Anterior cingulate cortex (tissue), 58 donors: ENCODE measurements at places on chromosomes 3 and 15.

GRCh38 chr3:153169793-153170383 is 7.9 kb downstream of the RAP2B start:
- no peak for DNase-seq

GRCh38 chr3:151135541-151136337 is 50.3 kb downstream of the MED12L start:
- no peak for DNase-seq

- DNase-seq, result no peak
These were observed 51.0 kb downstream of the MME start for GRCh38 chr3:155131104-155131503.

GRCh38 chr3:85342915-85343314 is 384.1 kb downstream of the CADM2 start:
- no peak for DNase-seq

DNA sequence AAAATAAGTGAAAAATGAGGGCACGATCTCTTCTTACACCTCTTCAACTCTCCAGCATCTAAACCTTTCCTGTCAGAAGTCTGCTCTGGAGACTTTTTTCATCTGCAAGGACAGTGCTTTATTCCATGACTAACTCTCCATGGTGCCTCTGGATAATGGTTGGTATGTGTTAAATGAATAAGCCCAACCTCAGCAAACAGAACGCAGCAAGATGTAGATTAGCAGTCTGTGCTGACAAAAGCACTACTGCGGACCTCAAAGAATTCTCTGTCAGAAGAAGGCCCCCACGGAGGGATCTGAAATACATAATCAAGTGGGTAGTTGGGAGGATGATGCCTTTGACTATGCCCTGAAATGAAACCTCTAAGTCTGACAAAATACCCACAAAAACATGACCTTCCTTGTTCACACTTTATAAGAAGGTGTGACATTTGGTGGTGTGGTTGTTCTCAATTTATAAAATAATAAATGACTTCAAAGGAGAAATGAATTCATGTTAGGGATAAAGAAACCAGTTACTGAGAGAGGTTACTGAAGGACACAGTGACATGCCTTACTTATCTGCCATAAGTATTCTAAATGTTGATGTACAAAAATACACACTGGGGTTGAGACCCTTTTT is 43.2 kb upstream of the ADCY5 start:
- DNase-seq, result no peak

- DNase-seq, result no peak
These were observed 39.6 kb downstream of the DAPK2 start for GRCh38 chr15:64006642-64007041.

DNA sequence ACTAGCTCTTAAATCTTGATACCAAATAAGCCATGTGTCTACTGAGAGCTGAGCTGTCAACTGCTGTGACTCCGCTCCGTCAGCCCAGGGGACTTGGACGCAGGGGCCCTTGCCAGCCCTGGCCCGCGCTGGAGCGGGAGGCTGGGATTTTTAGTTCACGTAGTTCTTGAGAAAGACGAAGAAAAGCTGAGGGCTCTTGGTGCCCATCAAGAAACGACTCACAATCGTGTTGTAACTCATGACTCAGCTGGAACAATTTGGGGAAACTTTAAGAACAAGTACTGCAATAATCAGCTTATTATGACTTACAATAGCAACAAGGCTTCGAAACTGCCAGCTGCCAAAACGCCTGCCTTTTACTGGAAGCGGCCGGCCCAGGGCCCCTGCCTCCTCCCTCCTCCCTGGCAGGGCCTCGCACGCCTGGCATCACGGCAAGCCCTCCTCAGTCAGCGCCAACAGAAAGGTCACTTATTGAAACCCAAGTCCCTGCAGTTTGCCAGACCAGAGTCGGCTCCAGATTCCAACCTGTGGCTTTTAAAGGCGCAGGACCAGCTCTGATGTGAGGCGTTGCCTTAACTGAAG is 60.3 kb downstream of the RGMA start:
- peak; percentile 62 for DNase-seq
